ENCODE measurements at places on chromosomes 4 and X. TPM values are rescaled to one million over a fixed set of nuclear protein-coding genes. Genes with fewer than 3 reads are reported as not detected.
A peak's percentile ranks its signal among the peaks of the same experiment; 100 is the strongest.

PRDX4 gene
- total RNA-seq: 43.6 TPM

RPL9 gene
- total RNA-seq: 731 TPM

SERTM2 gene
- not detected for total RNA-seq

DNA sequence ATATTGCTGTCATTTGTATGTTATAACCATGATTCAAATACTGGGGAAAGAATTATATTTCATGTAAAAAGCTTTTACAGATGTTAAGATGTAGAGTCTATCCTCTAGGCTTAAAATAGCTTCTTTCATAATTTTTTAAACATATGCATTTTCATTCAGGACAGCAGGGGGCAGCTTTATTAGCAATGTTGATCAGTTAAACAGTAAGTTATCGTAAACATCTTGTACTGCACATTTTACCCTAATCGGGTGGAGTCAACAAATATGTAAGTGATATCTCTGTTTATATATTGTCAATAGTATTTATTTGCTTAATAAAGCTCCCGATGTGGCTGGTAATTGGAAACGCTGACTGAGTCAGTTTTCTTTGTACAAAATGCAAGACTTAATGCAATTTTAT lies 142.5 kb upstream of the MED14 start:
- DNase-seq: no peak

- peak; percentile 83 for DNase-seq
Observed at GRCh38 chr4:1666391-1666790, 17.7 kb downstream of the FAM53A start.

DNA sequence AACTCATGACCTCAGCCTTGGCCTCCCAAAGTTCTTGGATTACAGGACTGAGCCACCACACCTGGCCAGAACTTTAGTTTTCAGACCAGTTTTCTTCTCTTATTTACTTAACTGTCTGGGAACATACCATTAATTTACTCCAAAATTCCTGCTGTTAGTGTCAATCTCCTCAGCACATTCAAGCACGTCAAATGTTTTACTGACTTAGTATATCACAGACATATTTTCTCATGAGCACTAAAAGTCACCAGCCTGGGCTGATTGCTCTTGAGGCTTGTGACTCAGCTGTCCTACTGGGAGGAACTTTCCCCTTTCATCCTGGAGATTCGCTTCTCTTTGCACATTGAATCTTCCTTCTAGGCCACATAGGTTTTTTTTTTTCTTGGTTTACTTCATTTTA lies 109.6 kb downstream of the PCDH18 start:
- DNase-seq: no peak

DNA sequence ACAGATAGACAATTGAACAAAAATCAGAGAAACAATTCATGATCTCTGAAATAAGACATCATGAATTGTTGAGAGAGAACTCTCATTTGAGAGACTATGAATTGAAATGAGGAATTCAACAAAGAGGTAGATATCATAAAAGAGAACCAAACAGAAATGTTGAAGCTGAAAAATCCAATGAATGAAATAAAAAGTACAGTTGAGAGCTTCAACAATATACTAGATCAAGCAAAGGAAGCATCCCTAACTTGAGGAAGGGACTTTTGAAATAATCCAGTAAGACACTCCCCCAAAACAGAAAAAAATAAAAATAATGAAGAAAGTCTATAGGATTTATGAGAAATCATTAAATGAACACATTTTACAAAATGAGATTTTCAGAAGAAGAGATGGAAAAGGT lies 310.0 kb upstream of the PCDH10 start:
- no peak for DNase-seq

GRCh38 chrX:54564936-54565335 lies 34.9 kb downstream of the GNL3L start:
- no peak for DNase-seq

- no peak for DNase-seq
Observed at GRCh38 chr4:172826861-172827260, 341.8 kb upstream of the GALNT7 start.

GRCh38 chrX:56066016-56066415 lies 166.1 kb upstream of the KLF8 start:
- no peak for DNase-seq

- no peak for DNase-seq
Observed at GRCh38 chr4:76958891-76959290, 9.3 kb downstream of the SEPTIN11 start.

RTL9 gene
- total RNA-seq: 0.40 TPM

- no peak for DNase-seq
Observed at GRCh38 chr4:113162089-113162488, 112.6 kb downstream of the ANK2 start.

DNA sequence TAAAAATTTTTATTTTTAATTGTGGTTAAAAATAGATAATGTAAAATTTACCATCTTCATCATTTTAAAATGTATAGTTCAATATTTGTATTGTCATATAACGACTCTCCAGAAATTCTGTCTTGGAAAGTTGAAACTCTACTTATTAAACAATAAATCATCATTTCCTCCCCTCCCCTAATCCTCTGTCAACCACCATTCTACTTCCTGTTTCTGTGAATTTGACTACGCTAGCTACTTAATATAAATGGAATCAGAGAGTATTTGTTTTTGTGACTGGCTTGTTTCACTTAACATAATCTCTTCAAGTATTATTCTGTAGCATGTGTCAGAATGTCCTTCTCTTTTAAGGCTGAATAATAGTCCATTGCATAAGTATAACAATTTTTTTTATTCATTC lies 729.0 kb upstream of the AADAT start:
- no peak for DNase-seq

- no peak for DNase-seq
Observed at GRCh38 chrX:73863268-73863667, 300.3 kb downstream of the CHIC1 start.

NSUN7 gene
- total RNA-seq: 0.40 TPM

SHROOM3 gene
- total RNA-seq: 14.2 TPM

DNA sequence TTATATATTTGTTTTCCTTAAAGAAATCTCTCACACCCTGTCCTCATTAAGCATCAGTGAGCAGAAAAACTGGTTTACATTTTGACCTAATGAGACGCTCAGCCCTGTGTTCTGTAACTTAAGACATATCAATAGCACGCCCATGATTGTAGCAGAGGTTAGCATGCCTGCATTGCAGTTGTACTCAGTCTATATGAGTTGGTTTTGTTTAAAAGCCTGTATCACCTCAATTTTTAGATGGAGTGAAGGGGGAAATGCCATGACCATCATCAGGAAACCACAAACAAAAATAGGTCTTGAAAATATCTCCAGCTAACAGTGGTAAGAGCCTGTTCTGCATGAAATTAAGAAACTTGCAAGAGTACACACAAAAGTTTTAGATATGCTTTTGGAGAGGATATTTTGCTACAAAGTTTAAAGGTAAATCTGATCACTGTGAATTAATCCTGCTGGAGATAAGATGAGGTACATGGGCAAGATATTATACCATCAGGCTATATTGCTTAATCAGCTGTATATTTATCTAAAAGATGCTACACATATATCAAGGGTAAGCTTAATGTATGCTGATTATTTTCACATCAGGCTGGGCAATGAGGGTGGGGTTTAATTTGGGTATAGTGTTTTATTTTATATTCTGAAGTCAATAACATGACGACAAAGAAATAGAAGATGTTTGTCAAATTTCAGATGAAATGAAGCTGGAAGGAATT lies 13.1 kb upstream of the COQ2 start:
- DNase-seq: no peak
